ENCODE measurements at places on chromosomes 5 and 9.

DNA sequence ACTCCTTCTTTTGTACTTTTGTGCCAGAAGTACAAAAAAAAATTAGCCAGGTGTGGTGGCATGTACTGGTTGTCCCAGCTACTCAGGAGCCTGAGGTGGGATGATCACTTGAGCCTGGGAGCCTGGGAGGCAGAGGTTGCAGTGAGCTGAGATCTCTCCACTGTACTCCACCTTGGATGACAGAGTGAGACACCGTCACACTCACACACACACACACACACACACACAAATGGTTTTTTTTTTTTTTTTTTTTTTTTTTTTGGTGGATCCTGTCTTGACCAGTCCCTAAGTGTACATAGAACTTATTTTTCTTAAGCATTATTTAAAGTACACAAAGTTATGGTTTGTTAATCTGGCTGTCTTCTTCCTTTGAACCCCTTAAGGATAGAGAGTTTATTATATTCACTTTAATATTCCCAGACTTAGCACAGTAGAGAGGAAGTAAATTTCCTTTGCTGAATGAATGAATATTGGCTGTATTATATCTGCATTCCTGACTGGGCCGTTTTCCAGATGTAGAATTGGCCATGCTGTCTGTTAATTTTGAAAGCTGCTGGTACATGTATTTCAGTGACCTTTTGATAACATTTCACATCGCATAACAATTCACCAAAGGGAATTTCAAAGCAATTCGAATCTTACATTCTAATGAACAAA, 429.0 kb upstream of the ZNF608 start:
- DNase-seq = no peak

DNA sequence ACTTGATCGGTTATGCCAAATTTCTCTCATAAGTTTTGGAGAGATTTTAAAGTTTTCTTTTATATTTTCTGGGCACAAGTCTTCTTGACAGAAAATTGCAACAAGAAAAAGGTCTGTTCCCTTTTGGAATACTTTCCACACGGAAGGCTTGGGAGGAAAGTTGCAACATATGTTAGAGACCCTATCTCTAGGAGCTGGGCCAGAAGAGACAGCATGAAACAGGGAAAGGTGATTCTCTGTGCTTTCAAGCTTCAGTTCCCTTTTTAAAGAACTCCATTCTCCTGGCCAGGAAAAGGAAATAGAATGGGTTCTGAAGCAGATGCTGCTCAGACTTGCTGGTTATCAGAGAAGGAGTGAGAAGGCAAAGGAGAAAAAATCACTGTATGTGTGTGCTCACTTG, 368.3 kb downstream of the SPATA31D1 start:
- no peak for DNase-seq

GRCh38 chr9:113853333-113853732, 22.8 kb upstream of the ZNF618 start:
- no peak for DNase-seq

DNA sequence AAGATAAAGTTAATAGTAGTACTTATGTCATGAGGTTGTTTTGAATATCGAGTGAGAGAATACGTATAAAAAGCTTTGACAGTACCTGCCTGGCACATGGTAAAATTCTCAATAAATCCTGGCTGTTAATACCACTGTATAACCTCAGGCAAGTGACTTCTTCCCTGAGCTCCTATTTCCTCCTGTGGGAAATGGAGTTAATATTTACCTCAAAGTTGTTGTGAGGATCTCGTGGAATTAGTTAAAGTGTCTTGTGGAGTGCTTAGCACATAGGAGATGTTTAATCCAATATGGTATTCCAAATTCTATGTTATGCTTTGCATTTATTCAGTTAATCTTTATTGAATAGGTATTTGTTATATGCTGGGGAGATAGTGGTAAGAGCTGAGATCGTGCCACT, 18.5 kb downstream of the FOCAD start:
- no peak for DNase-seq

DNA sequence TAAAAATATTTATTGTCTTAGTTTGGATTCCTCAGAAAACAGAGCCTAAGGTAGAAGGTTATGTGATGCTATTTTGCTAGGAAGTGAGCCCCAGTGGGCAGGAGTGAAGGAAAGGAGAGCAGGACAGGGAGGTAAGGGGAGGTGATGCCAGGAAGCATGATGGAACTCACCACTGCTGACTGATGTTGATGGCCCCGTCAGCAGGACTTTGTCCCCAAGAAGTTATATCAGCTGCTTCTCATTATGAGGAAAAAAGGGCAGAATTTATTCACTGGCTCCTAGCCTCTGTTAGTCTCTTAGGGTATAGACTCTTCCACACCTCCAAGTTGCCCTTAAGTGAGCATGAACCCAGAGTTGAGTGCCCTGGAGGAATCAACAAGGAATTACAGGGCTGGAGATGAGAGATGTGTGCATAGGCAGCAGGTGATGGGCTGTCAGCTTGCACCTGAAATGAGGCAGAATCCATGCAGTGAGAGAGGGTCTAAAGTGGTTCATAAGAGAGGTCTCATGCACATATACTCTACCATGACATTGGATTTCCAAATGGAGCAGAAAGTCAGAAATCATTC, 120.6 kb upstream of the NIPBL start:
- DNase-seq = no peak

DNA sequence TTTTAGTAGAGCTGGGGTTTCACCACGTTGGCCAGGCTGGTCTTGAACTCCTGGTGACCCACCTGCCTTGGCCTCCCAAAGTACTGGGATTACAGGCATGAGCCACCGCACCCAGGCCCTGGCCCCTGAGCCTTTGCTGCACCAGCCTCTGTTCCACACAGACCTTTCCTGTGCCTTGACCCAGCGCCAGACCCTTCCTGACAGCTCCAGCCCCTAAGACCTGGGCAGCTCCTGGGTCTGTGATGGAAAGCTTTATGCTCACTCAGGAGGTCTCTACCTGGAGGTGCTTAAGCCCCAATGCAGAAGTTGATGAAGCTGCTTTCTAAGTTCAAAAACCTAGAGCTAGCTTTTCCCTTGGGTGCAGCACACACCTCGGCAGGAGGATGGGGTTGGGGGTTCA, 58.8 kb upstream of the NEK6 start:
- DNase-seq = no peak

DNA sequence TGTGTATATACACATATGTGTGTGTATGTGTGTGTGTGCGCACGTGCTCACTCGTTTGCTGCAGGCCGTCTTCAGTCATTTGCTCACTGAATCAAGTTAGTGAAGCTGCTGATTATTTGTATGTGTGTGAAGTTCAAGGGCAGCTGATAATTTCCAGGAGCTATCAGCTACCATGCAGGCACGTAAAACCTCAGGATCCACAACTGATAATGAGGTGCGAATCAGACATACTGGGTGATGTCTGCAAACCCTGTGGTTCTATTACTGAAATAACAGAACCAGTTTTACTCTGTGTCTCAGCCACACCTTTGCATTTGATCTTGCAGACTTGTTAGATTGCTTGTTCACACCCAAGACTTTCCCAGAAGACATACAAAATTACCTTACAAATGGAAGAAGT, 257.6 kb downstream of the TAF11L14 start:
- DNase-seq = no peak

GRCh38 chr5:9499498-9499876, 46.4 kb downstream of the SEMA5A start:
- DNase-seq = no peak

GRCh38 chr5:91586232-91586631, 203.1 kb upstream of the ARRDC3 start:
- DNase-seq = no peak

- DNase-seq = no peak
Measured at GRCh38 chr5:139698490-139699146, 50.5 kb downstream of the CXXC5 start.

GRCh38 chr5:78587081-78587774, 61.3 kb downstream of the LHFPL2 start:
- no peak for DNase-seq

DNA sequence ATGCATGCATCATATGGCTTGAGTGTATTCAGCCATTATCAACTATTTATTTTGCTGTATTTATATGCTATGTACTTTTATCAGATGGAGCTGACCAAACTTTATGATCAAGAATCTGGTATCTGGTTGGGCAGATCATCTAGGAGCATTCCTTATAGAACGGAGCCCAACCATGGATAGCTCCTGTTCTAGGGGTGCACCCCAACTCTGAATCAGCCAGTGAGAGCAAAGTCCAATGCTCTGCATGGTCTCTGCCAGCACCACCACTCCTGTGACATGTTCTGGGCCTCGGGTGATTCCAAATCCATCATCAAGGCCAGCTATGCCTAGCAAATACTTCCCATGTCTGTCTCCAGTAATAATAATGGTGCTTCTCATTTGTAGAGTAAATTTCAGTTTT, 517.5 kb downstream of the AGTPBP1 start:
- no peak for DNase-seq

DNA sequence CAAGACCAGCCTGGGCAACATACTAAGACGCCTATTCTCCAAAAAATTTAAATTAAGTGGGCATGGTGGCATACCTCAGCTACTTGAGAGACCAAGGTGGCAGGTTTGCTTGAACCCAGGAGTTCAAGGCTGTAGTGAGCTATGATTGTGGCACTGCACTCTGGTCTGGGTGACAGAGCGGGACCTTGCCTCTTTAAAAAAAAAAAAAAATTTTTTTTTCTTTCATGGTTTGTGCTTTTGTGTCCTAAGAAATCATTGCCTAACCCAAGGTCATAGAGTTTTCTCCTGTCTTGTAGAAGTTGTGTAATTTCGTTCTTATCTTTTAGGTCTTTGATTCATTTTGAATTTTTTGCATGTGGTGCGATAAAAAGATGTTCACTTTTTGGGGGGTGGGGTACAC, 12.3 kb downstream of the GPBP1 start:
- no peak for DNase-seq

GRCh38 chr5:66351813-66352212, 207.7 kb downstream of the SREK1 start:
- DNase-seq = no peak

GRCh38 chr5:141521244-141521781, 32.4 kb downstream of the PCDHGC5 start:
- no peak for DNase-seq

DNA sequence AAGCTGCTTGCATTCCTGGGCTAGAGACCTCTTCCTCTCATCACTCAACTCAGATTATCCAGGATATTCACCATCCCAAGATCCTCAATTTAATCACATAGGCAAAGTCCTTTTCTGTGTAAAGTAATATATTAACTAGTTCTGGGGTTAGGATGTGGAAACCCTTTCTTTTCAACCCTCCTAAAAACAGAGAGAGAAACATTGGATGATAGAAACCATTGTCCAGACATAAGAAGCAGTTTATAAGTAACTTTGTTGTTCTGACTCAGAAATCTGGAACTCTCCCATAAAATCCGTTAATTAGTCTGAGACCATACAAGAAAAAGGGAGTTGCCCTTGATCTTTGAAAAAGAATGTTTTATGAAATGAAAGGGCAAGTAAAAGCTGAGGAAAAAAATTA, 817.1 kb upstream of the CDH9 start:
- DNase-seq = no peak

- no peak for DNase-seq
Measured at GRCh38 chr9:9352877-9353481, 1259.8 kb downstream of the PTPRD start.

- no peak for DNase-seq
Measured at GRCh38 chr9:90132866-90133265, 509.8 kb downstream of the DIRAS2 start.

DNA sequence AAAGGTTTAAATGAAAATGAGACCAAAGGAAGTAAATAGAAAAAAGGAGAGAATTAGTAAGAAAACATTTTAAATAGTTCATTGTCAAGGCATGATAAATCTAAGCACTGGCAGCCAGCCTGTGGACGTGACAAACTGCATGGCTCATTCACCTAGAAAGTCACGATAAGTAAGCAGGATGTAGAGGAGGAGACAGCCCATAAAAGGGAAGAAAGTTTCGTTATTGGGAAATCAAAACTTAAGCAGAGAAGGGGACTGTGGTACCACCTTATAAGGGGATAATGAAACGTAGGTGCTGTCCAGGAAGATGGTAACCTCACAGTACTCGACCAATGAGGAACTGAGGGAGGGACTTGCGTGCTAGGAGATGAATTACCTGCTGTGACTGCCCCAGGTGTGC, 494.5 kb upstream of the GRAMD2B start:
- DNase-seq = no peak

DNA sequence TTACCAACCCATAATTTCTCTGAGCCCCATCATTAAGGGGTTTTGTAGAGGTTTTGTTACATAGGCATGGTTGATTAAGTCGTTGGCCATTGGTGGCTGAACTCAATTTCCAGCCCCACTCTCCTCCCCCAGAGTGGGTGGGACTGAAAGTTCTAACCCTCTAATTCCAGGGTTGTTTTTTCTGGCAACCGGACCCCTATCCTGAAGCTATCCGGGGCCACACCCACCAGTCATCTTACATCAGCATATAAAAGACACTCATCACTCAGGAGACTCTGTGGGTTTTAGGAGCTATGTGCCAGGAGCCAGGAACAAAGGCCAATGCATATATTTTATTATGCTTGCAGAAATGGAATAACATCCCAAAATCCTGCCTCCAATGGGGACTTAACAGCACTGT, 186.0 kb downstream of the NXNL2 start:
- no peak for DNase-seq

GRCh38 chr5:177071666-177072385, 14.9 kb upstream of the FGFR4 start:
- no peak for DNase-seq
